ENCODE measurements at places on chromosomes 2 and 18.

DNA sequence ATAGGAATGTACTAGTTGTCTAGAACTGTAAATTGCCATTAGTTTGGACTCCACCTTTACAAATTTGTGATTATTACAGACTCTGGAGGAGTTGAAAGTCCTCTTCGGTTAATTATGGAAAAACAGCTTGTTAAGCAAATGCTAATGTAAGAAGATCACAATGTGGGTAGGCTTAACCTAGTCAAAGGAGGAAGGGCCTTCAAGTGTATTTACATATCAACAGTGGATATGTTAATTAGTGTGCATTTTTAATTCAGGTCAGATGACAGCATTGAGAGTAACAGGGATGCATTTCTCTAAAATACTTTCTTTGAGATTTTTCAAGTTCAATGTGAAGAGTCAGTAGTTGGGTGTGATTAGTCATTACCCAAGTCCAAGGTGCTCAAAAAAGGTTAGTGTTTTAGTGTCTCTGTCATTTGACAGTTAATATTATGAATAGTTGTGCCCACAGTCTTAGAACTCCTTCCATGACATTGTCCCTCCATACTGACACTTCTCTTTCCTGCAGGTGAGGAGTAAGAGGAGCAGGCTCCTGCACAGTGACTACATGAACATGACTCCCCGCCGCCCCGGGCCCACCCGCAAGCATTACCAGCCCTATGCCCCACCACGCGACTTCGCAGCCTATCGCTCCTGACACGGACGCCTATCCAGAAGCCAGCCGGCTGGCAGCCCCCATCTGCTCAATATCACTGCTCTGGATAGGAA is 28.0 kb downstream of the CD28 start:
- DNase-seq = no peak

DNA sequence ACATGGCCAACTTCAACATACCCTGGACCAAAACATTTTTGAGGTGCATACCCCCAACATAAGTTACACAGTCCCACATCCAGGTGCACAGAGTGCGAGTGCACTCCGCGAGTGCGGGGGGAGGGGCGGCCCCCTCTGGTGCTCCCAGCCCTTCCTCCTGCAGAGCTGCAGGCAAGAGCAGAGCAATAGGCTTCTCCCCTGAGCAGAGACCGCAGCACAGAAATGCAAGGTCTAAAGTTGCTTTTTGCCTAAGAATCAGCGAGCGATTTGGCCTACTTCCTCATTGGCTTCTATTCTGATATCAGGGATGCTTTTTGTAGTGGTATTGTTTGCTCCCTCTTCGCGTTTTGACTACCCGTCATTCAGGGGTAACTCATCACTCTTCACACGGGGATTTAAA is 40.6 kb downstream of the BOLA3 start:
- no peak for DNase-seq

DNA sequence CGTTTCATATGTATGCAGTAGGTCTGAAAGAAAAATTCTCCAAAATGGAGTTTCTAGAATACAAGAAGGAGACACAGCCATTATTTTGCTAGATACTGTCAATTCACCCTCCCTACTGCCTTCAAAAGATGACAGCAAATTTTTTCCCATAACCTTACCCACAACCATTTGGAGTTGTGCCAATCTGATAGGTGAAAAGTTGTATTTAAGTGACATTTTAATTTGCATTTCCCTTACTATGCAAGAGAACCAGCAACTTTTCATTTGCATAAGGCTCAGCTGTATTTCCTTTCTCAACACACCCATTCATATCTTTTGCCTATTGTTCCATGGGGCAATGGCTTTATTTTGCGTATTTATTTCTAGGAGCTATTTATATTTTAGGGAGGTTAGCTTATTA is 31.4 kb upstream of the IL18RAP start:
- DNase-seq = no peak

GRCh38 chr2:138013639-138014038 is 49.4 kb downstream of the HNMT start:
- DNase-seq = no peak

GRCh38 chr18:848062-848861 is 36.2 kb upstream of the YES1 start:
- DNase-seq = no peak

DNA sequence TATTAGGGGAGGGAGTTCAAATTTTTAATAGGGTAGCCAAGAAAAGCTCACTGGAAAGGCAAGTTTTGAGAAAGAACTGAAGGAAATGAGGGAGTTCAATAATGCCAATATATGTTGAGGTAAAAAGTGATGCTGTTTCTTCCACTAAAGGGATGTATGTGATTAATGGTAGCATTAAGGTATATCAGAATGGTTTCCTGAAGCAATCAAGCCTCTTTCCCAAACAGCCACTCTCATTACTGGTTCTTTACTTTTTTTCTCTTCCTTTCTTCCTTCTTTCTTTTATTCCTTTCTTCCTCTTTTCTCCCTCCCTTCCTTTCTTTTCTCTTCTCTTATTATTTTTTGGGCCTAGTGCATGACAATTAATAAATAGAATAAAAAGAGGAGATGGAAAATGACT is 433.5 kb downstream of the SATB2 start:
- no peak for DNase-seq

DNA sequence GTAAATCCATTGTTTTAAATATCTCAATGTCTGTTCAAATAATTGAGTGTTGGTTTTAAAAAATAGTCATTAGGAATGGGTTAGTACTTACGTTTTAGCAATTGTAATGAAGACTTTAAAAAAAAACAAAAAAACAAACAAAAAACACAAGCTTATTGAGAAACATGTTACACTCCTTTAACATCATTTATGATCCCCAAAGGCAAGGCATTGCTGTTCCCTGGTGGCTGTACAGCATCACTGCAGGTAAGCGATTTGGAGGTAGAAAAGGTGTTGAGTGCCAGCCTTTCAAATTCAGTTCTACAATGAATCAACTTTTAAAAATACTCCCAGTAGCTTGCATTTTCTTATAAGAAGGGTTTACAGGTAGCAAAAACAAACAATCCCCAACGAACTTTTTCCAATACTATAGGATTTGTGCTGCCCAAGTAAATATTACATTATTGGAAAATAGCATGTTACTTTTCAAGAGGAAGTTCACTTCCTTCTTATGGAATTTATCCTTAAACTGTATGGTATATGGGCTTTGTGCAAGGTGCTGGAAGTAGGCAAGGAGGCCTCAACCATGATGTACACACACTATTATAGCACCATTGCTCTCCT is 27.5 kb downstream of the CNRIP1 start:
- DNase-seq = peak; percentile 3

DNA sequence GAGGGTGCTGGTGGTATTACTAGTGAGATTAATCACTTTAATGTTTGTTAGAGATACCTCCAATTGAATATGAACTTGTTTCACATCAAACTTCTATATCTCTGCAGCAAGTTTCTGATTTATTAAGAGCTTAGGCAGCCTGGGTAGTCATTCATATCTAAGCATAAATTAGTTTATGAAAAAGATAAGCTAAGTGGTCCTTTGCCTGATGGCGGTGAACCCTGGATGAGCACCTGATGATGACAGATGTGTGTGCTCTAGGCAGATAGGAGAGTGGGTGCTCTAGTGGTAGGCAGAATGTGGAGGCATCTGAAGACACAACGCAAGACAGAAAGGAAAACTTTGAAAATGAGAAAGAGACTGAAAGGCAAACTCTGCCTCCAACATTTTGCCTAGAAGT is 5.0 kb downstream of the FKBP7 start:
- DNase-seq = no peak

- DNase-seq = no peak
Observed at GRCh38 chr2:16626997-16627605, 38.5 kb downstream of the CYRIA start.

GRCh38 chr18:10490401-10491165 is 35.2 kb upstream of the NAPG start:
- DNase-seq = no peak

DNA sequence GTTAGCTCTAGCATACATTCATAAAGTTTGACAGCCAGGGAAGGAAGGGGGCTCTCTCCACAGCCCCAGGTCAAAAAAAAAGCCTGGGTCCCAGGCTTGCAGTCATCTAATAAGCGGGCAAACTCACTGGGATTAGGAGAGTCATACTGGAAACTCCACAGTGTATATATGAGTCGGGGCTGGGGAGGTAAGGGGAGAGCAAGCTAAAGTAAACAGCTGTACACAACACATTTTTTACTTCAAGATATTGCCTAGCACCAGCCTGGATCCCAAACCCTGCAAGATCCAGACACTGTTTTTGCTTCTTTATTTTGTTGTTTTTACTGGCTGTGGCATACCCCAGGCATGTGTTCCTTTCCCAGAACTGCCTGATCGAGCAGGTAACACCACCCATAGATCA is 291.3 kb upstream of the TANK start:
- DNase-seq = no peak

GRCh38 chr2:151262629-151263028 is 966 bp upstream of the RBM43 start:
- DNase-seq = no peak

GRCh38 chr2:19360966-19361321 is 2.5 kb upstream of the OSR1 start:
- DNase-seq = no peak

GRCh38 chr18:62880673-62881364 is 165.5 kb downstream of the PHLPP1 start:
- no peak for DNase-seq

DNA sequence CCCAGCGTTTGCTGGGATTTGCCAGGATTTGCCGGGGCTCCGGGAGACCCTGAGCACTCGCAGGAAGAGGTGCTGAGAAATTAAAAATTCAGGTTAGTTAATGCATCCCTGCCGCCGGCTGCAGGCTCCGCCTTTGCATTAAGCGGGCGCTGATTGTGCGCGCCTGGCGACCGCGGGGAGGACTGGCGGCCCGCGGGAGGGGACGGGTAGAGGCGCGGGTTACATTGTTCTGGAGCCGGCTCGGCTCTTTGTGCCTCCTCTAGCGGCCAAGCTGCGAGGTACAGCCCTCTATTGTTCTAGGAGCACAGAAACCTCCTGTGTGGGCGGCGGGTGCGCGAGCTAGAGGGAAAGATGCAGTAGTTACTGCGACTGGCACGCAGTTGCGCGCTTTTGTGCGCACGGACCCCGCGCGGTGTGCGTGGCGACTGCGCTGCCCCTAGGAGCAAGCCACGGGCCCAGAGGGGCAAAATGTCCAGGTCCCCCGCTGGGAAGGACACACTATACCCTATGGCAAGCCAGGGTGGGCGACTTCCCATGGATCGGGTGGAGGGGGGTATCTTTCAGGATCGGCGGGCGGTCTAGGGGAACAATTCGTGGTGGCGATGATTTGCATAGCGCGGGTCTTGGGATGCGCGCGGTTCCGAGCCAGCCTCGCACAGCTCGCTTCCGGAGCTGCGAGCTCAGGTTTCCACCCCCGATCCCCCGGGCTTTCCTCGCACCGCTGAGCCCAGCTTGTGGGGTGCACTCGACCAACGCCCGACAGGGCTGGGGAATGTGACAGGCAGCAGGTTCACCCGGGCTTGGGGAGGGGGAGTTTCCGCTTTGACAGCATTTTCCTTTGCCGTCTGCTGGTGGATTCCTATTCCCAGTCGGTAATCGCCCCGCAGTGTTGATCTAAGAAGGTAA is 2.8 kb downstream of the ONECUT2 start:
- DNase-seq = peak; percentile 93

GRCh38 chr2:99808361-99809200 is 318.8 kb upstream of the REV1 start:
- no peak for DNase-seq

DNA sequence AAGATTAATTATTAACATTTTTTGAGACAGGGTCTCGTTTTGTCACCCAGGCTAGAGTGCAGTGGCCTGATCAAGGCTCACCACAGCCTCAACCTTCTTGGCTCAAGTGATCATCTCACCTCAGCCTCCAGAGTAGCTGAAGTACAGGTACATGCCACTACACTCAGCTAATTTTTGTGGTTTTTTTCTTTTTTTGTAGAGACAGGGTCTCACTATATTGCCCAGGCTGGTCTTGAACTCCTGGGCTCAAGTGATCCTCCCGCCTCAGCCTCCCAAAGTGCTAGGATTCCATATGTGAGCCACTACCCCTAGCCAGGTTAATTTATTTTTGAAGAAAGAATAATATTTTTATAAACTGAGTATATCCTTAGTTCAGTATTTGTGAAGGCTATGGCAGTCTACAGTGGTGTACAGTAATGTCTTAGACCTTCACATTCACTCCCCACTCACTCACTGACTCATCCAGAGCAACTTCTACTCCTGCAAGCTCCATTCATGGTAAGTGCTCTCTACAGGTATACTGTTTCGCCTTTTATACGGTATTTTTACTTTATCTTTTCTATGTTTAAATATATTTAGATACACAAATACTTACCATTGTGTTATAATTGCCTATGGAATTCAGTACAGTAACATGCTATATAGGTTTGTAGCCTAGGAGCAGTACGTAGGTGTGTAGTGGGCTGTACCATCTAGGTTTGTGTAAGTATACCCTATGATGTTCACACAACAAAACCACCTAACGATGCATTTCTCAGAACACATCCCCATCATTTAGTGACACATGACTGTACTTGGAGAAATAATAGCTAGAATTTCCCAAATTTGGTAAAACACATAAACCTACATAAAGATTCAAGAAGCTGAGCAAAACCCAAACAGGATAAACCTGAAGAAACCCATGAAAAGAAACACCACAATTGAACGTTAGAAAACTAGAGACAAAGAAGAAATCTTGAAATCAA is 38.6 kb downstream of the MGAT4A start:
- no peak for DNase-seq

DNA sequence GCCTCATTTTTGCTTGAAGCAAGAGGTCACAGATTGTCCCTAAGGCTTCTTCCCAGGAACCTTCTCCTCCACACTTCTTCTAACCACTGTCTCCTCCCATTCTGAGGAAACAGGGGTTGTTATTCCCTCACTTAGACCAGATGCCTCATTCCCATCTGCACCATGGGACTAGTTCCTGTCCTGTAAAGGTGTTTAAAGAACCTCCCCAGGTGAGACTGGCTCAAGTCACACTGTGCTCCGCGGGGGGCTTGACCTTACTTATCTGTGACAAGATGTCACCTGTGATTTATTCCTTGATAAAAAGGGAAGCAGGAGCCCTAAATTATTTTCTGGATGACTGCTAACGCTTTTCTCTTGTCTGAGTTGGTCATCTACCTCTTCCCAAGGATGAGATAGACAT is 8.2 kb upstream of the CDH2 start:
- no peak for DNase-seq

DNA sequence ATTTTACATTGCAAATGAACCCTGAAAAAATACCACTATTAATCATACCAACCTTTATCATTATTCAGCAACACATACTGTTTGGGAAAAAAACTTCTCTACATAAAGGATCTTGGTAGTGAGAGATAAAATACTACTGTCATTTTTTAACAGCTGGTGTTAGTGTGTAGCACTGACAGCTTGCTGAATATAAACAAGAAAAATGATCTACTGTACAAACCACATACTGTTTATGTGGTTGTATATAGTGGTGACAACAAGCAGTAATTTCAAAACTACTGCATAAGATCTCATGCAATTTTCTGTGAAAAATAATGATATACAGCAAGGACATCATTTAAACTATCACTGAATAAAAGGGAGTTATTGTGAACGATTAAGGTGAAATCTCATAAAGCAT is 601.2 kb downstream of the LRP1B start:
- no peak for DNase-seq

DNA sequence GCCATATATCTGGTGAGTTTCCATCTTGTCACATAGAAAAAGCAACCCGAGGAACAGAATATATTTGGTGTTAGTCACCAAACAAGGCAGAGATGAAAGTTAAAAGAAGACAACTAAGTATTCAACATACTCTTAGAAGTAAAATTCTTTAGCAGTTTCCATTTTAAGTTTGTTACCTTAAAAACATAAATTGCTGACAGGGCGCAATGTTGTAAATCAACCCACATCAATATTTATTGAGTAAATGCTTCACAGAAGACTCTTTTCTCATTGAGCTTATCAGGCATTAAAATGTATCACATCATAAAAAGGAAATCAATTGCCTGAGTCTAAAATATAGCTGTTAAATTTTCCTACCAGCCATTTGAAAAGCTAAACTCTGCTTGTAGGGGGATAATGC is 603.0 kb downstream of the FBXO15 start:
- DNase-seq = no peak
